ENCODE measurements at places on chromosomes 5 and 9.

DNA sequence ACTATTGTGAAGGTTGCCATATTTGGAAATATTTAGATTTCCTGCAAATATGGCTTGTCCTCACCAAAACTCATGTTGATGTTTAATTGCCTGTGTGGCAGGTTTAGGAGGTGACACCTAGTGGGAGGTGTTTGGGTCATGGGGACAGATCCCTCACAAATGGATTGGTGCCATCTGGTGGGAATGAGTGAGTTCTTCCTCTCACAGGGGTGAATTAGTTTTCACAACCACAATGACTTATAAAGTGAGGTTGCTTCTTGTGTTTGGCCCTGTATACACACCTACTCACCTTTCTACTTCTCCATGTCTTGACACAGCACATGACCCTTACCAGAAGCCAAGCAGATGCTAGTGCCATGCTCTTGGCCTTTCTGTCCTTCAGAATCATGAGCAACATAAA is 41.1 kb downstream of the ISOC1 start:
- no peak for DNase-seq

DNA sequence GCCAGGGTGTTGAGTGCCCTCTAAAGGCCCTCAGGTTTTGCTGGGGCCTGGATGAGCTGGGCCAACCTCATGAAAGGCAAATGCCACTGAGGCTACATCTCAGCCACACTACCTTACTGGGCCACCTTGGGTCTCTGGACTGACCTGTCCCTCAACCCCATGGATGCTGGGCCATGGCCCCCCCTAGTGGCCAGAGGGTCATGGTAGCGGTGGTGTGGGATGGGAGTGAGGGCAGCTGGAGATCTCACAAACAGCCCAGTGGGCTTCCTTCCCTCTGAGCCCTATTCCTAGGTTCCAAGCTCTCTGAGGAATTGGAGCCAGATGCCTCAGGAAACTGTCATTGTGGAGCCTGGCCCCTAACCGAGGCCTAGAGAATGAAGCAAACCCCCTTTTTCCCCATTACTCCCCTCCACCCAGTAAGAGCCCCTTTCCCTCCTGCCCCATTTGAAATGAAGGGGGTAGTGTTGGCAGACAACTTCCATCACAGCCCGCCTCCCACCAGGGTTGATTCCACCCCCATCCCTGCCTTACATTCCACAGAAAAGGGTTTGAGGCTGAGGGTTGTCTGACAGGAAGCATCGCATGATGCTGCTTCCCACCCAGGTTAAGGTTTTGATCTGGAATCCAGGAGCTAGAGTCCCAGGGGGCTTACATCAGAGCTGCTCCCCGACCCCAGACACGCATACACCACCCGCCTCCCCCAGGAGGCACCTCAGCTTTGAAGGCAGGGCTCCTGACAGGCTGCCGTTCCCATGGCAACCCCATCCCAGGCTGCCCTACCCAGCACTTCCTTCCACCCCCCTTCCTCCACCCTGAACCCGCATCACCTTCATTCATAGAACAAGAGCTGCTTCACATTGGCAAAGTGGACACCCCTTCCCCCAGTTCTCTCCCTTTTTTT is 63.9 kb downstream of the PCDH1 start:
- no peak for DNase-seq

GRCh38 chr9:89444274-89444673 is 53.6 kb downstream of the SEMA4D start:
- peak; percentile 26 for DNase-seq

DNA sequence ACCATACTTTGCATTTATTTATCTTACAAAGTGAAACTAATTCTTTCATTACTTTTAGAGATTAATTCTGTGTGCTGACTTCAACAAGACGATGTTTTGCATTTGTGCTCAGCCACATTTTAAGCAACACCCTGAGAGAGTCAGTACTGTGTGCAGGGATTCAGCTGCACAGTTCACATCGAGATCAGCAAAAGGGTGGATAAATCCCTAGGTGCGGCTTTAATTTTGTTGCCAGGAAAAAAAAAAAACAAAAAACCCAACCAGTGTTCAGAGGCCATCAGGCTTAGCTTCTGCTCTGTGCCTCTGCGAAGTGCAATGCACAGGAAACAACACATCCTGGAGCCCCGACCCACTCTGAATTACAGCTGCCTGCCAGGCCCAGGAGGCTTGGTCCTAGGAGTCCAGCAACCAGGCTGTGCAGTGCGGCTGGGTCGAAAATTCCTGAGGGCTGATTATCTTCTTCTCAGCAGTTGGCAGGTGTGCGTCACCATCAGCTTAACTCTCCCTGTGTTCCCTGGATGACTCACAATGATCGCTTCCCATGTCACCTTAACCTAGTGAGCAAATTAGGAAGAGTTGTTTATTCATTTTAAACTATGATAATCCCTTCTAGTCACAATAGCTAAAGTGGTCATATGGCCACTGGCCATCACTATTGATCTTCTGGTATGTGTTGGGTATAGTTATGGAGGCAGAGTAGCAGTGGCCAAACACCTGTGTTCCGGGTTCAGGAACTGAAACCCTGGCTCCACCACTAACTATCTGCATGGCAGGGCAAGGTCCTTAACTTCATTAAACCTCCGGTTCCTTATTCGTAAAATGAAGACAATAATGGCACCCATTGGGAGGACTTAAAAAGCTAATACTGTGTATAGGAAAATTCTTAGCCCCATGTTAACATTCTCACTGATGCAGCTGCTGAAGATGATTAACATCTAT is 31.2 kb upstream of the NDUFB6 start:
- DNase-seq, result no peak

DNA sequence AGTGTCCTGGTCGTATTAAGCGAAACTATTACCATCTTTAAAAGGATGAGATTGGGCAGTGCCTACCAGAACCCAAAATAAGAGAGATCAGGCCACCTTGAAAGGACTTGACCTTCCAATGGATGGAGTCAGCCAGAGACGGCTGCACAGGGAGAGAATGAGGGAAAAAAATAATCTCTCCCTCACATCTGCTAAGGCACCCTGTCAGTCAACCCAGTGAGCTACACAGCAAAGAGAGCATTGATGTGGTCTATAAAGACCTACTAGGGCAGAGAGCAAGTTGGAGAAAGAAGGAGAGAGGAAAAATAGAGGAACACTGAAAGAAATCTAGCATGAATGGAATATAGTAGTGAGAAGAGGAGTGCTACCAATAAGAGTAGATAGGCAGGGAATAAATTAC is 68.0 kb upstream of the FTMT start:
- DNase-seq, result no peak

DNA sequence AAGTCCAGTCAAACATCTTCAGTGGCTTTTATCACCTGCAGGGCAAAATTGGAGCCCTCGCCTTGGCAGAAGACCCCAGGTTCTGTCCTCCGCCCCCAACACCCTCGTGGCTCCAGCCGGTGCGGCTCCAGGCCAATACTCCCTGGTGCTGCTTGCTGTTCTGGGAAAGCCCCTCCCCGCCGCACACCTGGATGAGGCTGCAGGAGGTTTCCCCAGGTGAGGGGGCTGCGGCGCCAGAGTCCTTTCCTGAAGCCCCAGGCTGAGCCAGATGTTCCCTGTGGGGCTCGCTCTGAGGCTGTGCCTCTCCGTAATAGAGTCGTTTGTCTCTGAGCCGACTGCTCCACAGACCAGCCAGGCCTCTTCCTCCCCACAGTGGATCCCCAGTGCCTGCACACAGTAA is 375.4 kb upstream of the IRX1 start:
- DNase-seq, result no peak

DNA sequence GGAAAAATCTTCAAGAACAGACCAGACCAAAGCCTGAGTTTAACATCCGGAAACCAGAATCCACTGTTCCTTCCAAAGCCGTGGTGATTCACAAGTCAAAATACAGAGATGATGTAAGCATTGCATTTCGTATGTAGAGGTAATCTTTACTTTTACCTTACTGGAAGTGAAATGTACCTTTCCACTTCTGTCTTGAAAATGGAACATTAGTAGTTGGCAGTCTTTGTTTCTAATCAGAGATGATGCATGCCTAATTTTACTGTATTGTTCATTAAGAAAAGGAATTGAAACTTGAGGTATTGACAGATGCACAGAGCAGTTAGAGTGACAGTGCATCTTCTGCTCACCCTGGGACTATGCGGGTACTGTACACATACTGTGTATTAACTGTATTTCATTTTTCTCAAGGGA is 34.6 kb downstream of the HABP4 start:
- DNase-seq, result no peak

DNA sequence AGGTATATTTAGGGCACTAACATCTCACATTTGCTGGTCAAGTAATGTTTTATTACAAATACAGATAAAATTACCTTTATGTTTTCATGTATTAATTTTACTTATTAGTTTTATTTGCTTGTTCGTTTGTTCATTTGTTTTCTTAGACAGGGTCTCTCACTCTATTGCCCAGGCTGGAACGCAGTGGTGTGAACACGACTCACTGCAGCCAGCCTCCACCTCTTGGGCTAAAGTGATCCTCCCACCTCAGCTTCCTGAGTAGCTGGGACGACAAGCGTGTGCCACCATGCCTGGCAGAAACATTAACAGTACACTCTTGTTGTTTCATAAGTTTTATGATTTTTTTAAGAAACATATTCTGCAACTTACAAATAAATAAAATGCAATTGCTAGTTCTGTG is 123.2 kb downstream of the ZNF608 start:
- no peak for DNase-seq

DNA sequence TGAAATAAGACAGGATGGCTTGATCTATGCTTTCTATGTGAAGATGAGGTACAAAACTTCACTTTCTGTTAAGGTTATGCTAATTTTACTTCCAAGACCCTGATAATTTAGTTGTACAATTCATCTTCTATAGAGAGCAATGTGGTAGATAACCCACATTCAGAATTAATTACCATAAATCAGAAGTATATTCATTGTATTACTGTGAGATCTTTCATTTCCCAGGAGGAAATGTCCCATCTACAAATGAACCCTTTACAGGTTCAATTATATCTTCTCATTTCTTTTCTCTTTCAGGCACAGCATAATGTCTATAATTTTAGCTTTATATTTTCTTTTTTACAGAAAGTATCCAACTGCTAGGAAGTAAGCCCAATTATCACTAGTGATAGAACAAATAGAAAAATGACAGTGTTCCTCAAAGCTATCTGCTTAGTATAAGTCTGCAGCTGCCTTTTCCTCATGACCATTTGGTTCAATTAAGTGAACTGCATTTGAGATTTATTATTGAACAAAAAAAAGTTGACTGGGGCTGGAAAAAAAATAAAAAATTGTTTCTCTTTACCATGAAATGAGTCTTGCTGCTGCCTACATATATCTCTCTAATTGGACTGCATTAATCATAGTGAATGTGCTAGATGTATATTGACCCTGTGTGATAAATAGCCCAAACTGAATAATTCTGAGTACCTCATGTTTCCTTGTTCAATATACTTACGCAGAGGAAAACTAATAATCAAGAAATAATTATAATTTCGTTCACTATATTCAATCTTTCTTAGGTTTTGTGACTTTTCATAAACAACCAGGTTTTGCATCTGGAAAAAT is 1329.4 kb downstream of the PTPRD start:
- DNase-seq, result no peak

- peak; percentile 68 for DNase-seq
Observed at GRCh38 chr9:114291064-114291474, 31.8 kb upstream of the ORM1 start.

DNA sequence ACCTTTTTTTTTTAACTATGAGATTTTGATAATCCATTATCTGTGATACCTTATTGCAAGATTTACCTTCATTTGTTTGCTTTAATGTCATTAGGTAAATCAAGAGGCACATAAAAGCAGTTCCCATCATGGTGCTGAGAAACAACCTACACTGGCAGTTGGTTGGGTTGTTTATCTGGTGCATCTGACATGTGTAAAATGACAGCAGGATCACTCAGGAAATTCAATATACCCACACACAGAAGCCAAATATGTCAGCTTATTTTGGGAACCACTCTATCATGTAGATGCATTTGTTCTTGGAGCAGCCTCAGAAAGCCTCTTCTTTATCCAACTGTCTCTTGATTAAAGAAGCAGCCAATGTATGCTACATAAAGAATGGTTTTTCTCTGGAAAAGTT is 7.8 kb upstream of the CCDC192 start:
- no peak for DNase-seq

DNA sequence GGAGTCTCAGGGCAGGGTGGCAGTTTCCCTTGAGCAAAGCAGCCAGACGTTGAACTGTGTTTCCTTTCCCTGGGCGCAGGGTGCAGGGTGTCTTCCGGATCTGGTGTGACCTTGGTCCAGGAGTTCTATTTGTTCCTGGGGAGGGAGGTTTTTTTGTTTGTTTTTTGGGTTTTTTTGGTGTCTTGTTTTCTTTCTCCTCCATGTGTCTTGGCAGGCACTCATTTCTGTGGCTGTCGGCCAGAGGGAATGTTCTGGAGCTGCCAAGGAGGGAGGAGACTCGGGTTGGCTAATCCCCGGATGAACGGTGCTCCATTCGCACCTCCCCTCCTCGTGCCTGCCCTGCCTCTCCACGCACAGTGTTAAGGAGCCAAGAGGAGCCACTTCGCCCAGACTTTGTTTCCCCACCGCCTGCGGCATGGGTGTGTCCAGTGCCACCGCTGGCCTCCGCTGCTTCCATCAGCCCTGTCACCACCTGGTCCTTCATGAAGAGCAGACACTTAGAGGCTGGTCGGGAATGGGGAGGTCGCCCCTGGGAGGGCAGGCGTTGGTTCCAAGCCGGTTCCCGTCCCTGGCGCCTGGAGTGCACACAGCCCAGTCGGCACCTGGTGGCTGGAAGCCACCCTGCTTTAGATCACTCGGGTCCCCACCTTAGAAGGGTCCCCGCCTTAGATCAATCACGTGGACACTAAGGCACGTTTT is 3.5 kb upstream of the PHYHD1 start:
- DNase-seq, result peak; percentile 66

All from fibroblast of skin of right biceps (primary cell).